Panc1 (cell line): ENCODE measurements at places on chromosomes 3 and 15. TPM values are rescaled to one million over a fixed set of nuclear protein-coding genes. Genes with fewer than 3 reads are reported as not detected.

The ACOX2 gene
- 3.2 TPM for total RNA-seq

- H3K27ac ChIP-seq = no peak overlapping the region
- H3K4me3 ChIP-seq = no peak overlapping the region
- no peaks in the 10 kb centered on the region for H3K4me1 ChIP-seq
- no peaks in the 10 kb centered on the region for H3K27me3 ChIP-seq
- no peaks in the 10 kb centered on the region for H3K36me3 ChIP-seq
Observed at GRCh38 chr3:37907906-37908305, 46.2 kb downstream of the CTDSPL start.

The GOLGA8J gene
- 0.44 TPM for total RNA-seq

The CELSR3 gene
- 7.7 TPM for total RNA-seq

DNA sequence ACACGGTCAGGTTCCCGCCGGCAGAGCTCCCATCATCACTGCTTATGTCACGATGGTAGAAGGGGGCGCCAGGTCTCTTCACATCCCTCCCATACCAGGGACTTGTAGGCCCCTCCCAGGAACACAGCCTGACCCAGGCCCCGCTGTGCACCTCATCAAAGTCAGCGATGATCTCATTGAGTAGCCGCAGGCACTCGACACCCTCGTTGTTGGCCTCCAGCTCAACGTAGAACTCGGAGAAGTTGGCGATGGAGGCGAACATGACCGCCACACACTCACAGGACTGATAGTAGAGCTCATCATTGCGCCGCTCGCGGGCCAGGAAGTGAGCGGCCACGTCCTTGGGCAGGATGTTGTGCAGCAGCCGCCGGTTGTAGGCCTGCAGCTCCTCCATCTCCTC lies 89.2 kb downstream of the SEC22A start:
- no peak for DNase-seq
- no peak overlapping the region for H3K27ac ChIP-seq
- no peaks in the 10 kb centered on the region for H3K4me1 ChIP-seq

The CCR5 gene
- not detected for total RNA-seq

The RBMS3 gene
- 1.1 TPM for total RNA-seq

GRCh38 chr3:80010021-80010571 lies 242.3 kb upstream of the ROBO1 start:
- no peaks in the 10 kb centered on the region for H3K36me3 ChIP-seq
- H3K4me3 ChIP-seq = no peak overlapping the region
- no peaks in the 10 kb centered on the region for H3K27me3 ChIP-seq
- H3K4me1 ChIP-seq = no peaks in the 10 kb centered on the region
- H3K27ac ChIP-seq = no peak overlapping the region

DNA sequence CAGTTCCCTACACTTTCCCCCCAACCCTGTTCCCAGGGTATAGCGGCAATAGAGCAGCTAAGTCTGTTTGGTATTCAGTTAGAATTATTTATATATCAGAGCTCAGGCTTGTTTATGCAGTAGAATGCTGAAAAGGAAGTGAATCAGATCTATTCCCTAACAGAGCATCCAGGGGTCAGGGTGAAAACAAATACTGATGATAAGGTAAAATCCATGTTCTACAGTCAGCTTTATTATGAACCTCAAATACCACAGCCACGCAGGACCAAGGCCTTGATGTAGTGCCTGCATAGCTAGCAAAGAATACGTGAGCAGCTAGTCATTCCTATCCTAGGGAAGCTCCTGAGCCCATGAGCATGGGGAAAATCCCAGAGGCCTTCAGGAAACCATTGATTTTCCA lies 229.7 kb upstream of the ICE2 start:
- H3K36me3 ChIP-seq = no peaks in the 10 kb centered on the region
- H3K27ac ChIP-seq = no peak overlapping the region
- H3K4me1 ChIP-seq = no peaks in the 10 kb centered on the region
- DNase-seq = no peak

DNA sequence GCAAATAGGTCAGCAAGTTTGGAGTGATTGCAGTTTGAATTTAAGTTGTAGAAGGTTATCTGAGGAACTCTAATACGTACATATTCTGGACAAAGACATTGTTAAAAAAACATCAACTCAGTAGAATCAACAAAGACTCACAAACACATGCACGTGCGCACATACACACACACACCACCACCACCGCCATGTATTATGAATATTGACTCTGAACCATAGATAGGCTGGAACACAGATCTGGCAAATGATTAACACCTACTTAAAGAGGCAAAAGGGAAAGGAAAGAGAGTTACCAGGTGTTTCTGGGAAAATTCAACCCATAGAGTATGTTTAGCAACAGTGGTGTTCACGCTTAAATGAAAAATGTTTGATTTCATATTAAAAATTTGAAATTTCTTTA lies 334.2 kb upstream of the ALCAM start:
- no peak overlapping the region for H3K27ac ChIP-seq
- no peaks in the 10 kb centered on the region for H3K36me3 ChIP-seq
- no peaks in the 10 kb centered on the region for H3K27me3 ChIP-seq
- no peak for DNase-seq
- no peaks in the 10 kb centered on the region for H3K4me1 ChIP-seq

The TRIM42 gene
- total RNA-seq = not detected

The CDHR4 gene
- total RNA-seq = not detected

GRCh38 chr3:114384558-114384903 lies 90.7 kb downstream of the TIGIT start:
- no peak overlapping the region for H3K27ac ChIP-seq
- H3K36me3 ChIP-seq = no peaks in the 10 kb centered on the region
- no peaks in the 10 kb centered on the region for H3K4me1 ChIP-seq
- H3K4me3 ChIP-seq = no peak overlapping the region

GRCh38 chr3:58572634-58573230 lies 4.5 kb downstream of the FAM107A start:
- H3K27ac ChIP-seq = no peak overlapping the region
- no peak for DNase-seq
- H3K4me3 ChIP-seq = no peak overlapping the region
- no peaks in the 10 kb centered on the region for H3K27me3 ChIP-seq
- no peaks in the 10 kb centered on the region for H3K36me3 ChIP-seq
- H3K4me1 ChIP-seq = no peaks in the 10 kb centered on the region; the same call in 1 of the 2 replicates

The MSL2 gene
- 35.6 TPM for total RNA-seq

DNA sequence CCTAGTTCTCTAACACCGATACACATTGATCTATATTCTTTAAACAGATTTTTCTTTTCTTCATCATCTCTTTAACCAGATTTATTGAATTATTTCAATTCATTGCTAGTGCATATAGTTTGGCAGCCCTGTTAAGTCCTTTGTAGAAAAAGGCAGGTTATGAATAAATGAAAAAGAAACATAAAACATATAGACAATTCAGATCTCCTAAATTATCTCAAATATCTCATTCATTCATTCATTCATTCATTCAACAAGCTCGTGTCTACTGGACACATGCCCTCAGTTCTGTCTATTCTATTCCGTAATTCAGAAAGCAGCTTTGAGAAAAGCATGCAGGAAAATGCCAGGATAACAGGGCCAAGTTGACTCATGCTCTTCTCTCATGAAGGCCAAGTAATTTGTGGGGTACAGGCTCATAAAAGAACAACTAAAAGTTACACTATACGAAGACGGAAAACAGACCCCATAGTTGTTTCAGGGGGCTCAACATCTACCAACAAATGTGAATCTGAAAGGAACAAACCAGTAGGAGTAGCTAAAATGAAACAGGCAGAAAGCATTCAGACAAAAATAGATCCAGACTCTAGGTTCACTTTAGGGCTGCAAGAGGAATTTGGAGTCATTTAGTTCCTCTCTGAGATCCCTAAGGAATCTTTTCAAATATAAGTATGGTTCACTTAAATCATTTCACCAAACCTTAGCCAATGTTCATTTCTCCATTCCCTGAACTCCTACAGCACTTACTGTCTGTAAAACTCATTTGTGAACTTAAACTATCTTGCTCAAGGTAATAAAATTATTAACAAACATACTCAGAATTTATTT lies 7.5 kb downstream of the ZNF148 start:
- H3K4me3 ChIP-seq = no peak overlapping the region
- H3K27me3 ChIP-seq = no peaks in the 10 kb centered on the region
- H3K4me1 ChIP-seq = peaks cover 3% of the 10 kb centered on the region; the same call in 1 of the 2 replicates
- H3K36me3 ChIP-seq = no peaks in the 10 kb centered on the region
- no peak overlapping the region for H3K27ac ChIP-seq

The TMEM202 gene
- total RNA-seq = not detected

- H3K27me3 ChIP-seq = no peaks in the 10 kb centered on the region
- DNase-seq = peak; percentile 51
Observed at GRCh38 chr3:172595664-172596393, 72.6 kb upstream of the TNFSF10 start.

GRCh38 chr15:55387027-55387426 lies 21.1 kb downstream of the CCPG1 start:
- H3K27ac ChIP-seq = no peak overlapping the region
- DNase-seq = no peak
- H3K27me3 ChIP-seq = no peaks in the 10 kb centered on the region
- H3K36me3 ChIP-seq = no peaks in the 10 kb centered on the region
- H3K4me3 ChIP-seq = no peak overlapping the region
- no peaks in the 10 kb centered on the region for H3K4me1 ChIP-seq

- no peak overlapping the region for H3K27ac ChIP-seq
- H3K27me3 ChIP-seq = no peaks in the 10 kb centered on the region
- H3K4me3 ChIP-seq = no peak overlapping the region
Observed at GRCh38 chr3:33831053-33831452, 32.6 kb downstream of the PDCD6IP start.

The CAMKV gene
- total RNA-seq = 0.85 TPM

The GRM2 gene
- 0.21 TPM for total RNA-seq

GRCh38 chr3:42873221-42873982 lies 2.3 kb downstream of the CYP8B1 start:
- no peak for DNase-seq
- H3K36me3 ChIP-seq = no peaks in the 10 kb centered on the region
- H3K27me3 ChIP-seq = no peaks in the 10 kb centered on the region
- H3K4me1 ChIP-seq = no peaks in the 10 kb centered on the region
- H3K27ac ChIP-seq = no peak overlapping the region
- no peak overlapping the region for H3K4me3 ChIP-seq

DNA sequence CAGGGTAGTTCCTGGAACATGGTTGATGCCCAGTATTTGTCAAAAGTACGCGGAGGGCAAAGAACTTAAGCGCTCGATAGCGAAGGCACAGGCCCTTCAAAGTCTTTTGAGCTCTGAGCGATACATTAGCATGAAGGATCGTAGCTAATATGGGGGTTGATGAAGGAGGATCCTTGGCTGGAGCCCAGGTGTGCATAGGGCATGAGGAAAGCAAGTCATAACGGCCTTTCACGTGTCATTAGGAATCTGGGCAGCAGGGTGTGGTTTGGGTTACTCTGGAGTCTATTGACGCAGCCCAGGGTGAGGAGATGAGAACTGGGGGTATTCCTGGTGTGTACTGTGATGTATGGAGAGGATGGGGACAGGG lies 31.7 kb downstream of the SPINK8 start:
- H3K4me3 ChIP-seq = peak overlapping the region; percentile 69
- no peaks in the 10 kb centered on the region for H3K36me3 ChIP-seq
- H3K27me3 ChIP-seq = 0 out of 2 replicates have a peak, but pooled peaks cover 1% of the 10 kb centered on the region
- no peak for DNase-seq
- H3K4me1 ChIP-seq = peaks cover 2% of the 10 kb centered on the region; the same call in 1 of the 2 replicates
